ENCODE measurements at places on chromosomes 6 and 20.

- DNase-seq: no peak
These were observed 1008.3 kb downstream of the KIF16B start for GRCh38 chr20:15564981-15565380.

DNA sequence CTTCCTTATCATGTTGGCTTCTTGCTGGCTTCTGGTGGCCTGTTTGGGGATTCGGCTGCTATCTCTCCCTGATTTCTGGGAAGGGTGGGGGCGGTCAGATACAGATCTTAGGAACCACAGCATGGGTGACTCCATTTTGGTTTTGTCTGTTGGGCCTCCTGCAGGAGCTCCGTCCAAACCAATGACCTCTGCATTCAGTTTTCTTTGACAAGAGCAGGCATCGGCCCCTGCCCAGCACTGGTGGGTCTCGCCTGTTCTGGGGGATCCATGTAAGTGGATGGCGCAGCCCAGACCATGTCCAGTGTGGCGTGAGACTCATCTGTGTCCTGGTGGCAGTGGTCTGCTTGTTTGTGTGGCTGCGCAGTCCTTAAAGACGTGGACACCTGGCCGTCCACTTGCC is 8.6 kb upstream of the ARFGAP1 start:
- DNase-seq: no peak

- DNase-seq: peak; percentile 39
These were observed 31.4 kb downstream of the FYN start for GRCh38 chr6:111841822-111842221.

DNA sequence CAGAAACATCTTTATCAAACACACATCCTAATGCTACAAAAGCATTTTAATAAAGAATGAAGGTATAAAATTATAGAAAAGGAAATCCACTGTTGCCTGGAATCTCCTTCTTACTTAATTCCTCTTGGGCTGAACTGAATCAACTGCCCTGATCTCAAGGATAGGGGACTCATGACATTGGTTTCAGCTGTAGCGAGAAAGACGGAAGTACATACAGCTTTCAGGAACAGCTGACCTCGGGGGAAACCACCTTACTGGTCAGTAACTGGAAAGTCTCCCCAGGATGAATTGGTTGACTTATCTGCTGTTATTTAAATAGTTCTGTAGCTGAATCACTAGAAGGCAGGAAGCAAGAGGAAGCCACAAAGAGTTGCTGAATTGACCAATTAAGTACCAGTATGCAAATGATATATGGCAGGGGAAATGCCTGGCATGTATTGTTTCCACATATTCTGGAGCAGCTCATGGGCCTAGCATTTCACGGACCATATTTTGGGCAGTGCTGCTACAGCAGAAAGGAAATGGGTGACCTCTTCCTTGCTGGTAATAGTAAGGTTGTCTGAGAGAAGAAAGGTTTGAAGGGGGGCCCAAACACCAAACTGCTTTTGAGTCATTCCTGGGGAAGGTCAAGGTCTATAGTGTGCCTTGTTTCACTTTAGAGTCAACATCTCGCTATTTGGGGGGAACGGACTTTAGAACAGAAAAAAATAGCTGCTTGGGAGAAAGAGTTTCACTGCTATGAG is 43.7 kb upstream of the MAP7 start:
- peak; percentile 25 for DNase-seq

DNA sequence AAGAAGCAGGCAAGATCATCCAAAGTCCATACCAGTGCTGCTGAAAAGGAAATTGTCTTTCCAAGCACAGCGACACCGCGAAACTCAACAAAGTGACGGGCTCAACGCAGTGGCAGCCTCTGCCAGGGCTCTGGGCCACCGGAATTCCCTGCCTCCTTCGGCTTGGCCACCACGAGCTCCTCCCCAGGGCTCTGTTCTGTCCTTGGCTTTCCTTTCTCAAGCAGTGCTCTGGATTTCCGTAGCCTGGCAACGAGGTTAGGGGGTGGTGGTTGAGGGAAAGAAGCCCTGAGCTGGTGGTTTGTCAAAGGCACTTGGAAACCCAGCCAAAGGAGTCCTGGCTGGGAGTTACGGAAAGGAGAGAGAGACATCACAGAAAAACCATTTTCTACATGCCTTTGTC is 31.2 kb downstream of the PRR18 start:
- DNase-seq: peak; percentile 84

- DNase-seq: no peak
These were observed 73.6 kb downstream of the RNF182 start for GRCh38 chr6:13998356-13998755.

GRCh38 chr20:44208770-44209169 is 1.8 kb downstream of the OSER1 start:
- no peak for DNase-seq

GRCh38 chr6:4220558-4220957 is 85.2 kb upstream of the ECI2 start:
- DNase-seq: no peak

GRCh38 chr20:6525447-6526303 is 241.8 kb upstream of the BMP2 start:
- DNase-seq: no peak

GRCh38 chr6:111973118-111973761 is 80.7 kb upstream of the CCN6 start:
- DNase-seq: no peak

- DNase-seq: no peak
These were observed 93.7 kb downstream of the SSR1 start for GRCh38 chr6:7219310-7219709.

GRCh38 chr20:47183367-47183766 is 173.1 kb downstream of the ZMYND8 start:
- no peak for DNase-seq

- no peak for DNase-seq
These were observed 264.3 kb downstream of the BMP7 start for GRCh38 chr20:57002066-57002570.

GRCh38 chr6:3849681-3850450 is 693 bp downstream of the FAM50B start:
- DNase-seq: no peak

DNA sequence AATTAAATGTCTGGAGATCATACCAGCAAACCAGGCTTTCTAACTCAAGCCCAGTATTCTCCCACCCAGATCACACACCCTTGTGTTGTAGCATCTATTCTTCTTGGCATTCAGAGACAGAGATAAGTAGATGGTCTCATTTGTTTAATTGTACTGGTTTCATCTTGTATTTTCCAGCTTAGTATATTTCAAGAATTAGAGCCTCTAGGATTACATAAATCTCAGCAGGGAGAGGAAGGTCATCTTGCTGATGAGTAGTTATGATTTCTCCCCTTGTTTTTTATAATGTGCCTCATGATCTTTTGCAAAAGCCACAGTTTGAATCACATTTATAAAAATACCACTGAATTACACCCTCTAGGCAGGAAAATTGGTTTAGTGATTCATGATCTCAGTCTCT is 106.6 kb upstream of the NRSN1 start:
- DNase-seq: no peak

DNA sequence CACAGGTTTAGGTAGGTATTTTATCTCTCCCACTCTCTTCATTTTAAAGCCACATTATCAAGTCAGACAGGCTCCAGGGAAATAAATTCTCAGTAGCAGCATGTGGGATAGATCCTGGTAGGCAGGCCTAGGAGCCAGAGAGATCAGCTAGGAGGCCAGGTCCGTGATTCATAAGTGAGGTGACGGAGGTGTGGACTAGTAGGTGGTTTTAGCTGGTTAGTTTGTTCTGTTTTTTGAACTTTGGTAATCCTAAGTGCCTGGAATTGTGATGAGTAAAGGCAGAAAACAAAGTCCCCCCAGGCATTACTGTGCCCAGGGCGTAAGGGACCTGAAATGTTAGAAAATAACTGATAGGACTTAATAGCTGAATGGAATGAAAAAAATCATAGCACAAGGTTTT is 53.6 kb upstream of the E2F3 start:
- no peak for DNase-seq

DNA sequence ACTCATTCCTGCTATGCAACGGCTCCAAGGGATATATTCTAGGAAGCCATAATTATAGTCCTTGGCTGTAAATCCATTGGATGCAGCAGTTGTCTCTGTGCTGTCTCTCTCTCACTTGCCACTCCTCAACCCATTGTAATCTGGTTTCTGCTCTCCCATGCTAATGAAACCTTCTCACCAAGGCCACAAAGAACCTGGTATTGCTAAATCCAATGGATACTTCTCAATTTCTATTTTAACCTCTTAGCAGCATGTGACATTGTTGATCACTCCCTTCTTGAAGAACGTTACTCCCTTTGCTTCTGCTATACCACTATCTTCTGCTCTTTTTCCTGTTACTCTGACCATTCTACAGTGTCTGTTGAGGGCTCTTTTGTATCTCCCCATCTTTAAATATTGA is 39.8 kb upstream of the GCLC start:
- no peak for DNase-seq

DNA sequence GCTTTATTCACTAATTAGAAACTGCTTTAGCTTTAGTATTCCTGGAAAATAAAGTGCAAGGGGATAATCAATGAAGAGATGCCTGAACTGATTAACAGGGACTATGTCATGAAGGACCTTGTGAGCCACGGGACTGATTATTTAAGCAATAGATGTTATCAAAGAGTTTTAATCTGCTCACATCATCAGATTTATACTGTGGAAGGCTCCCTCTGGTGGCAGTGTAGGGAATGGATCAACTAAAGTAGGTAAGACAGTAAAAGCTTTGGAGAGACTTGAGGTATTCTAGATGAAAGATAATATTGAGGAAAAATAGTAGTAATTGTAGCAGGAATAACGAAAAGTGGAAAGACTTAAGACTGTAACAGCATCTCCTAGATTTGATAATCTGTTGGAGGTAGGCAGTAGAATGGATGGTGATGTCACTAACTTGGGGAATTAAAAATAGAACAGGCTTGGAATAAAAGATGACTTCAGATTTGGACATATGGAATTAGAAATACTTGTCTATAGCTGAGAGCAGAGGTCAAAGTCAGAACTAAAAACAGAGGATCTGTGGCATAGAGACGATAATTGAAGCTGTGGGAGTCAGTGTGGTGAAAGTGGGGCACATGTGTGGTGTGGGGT is 80.3 kb upstream of the HTR1E start:
- DNase-seq: peak; percentile 16

DNA sequence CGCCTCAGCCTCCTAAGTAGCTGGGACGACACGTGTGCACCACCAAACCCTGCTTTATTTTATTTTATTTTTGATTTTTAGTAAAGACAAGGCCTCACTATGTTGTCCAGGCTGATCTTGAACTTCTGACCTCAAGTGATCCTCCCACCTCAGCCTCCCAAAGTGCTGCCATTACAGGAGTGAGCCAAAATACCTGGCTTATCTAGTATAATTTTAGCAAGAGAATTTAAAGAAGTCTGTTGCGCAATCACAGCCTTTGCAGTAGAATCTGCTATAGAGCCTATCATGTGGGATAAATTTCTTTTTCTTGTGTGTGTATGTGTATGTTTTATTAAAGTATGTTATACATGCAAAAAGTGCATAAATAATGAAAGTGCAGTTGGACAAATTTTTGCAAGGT is 92.1 kb upstream of the ANKEF1 start:
- no peak for DNase-seq

GRCh38 chr20:22720206-22720605 is 135.8 kb upstream of the FOXA2 start:
- DNase-seq: no peak

DNA sequence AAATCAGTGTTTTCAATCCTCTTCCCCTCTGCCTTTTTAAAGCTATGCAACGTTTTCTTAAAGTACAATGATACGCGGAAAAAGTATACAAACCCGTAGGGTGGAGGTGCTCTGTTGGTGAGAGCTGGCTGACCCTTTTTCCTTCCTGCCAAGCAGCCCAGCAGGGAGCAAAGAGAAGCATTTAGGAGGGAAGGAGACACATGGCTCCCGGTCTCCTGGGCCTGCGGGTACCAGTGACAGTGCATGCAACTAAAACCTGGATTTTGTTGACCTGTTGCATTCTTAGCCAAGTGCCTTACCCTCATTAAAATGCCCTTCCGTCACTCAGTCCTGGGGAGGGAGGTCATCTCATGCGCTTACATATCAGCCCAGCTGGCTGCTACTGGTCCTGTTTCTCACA is 87.2 kb downstream of the SLX4IP start:
- no peak for DNase-seq

DNA sequence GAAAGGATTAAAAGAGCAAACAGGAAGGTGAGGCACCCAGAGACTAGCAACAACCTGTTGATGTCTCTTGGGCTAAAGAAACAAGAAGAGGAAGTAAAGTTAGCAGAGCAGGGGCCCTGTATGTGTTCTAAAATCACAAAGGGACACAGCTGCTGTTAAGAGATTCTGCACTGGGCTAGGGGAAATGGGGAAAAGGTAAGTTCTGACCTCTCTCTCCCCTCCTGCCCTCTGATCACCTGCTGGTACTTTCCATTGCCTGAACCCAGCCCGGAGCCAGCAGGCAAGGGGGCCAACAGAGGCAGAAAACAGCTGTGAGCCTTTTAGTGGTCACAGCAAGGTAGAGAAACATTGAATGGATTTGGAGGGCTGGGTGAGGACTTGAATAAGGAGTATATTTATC is 13.5 kb upstream of the CNR1 start:
- DNase-seq: no peak

- no peak for DNase-seq
These were observed 61.3 kb downstream of the EFCAB8 start for GRCh38 chr20:32920066-32920465.

DNA sequence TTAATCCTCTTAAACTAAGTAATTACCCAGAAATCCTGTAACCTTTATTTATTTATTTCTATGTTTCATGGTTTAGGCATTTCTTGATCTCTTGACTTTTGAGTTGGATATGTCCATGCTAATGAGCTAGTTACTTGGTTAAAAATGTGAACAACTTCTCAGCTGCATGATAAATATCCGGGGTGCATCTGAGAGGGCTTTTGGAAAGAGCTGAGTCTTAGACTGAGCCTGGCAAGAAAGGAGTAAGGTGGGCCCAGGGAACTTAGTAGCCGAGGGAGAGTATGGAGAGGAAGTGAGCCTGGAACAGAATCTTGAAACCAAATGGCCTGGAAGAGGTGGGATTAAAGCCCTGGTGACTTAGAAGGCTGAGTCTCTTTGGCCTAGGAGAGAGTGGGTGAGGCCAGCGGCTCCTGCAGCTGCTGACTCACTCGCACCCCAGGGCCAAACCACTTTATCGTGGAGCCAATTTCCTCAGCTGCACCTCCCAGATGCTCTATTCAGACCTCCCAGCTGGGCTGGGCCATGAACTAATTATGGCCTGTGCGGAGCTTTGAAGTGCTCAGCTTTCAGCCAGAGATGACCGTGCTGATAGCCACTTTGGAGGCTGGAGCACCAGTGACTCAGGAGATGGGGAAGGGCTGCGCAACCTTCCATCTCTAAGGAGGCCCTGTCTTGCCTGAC is 19.1 kb downstream of the TGM3 start:
- DNase-seq: no peak

- no peak for DNase-seq
These were observed 107.0 kb upstream of the SMLR1 start for GRCh38 chr6:130720076-130720715.

DNA sequence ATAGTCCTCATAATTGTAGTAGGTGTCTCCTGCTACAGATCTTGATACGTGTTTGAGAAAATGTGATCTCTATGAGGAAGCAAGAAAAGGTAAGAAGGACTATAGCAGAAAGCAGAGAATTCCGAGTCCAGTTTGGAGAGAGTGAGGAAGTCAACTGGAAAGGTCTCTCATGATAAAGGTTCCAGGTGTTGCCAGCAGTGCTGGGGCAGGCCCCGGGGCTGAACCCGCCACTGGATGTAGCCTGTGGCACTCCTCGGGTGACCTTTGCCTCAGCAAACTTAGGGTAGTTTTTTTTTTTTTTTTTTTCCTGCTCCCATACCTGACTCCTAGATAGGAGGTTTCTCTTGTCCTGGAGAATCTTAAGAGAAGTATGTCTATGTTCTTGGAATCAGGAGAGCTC is 62.8 kb downstream of the FAM120B start:
- no peak for DNase-seq
